ENCODE measurements at places on chromosomes 5 and 9. TPM values are rescaled to one million over a fixed set of nuclear protein-coding genes. Genes with fewer than 3 reads are reported as not detected.

Gene SYNPO
- total RNA-seq, result 4.6 TPM

Gene CD274
- 3.0 TPM for total RNA-seq

Gene NSUN2
- total RNA-seq, result 34.3 TPM

Gene ORM2
- total RNA-seq, result not detected

Gene HSPB3
- total RNA-seq, result not detected

All from myometrial cell (primary cell).